ENCODE measurements at places on chromosomes 7 and 10.

DNA sequence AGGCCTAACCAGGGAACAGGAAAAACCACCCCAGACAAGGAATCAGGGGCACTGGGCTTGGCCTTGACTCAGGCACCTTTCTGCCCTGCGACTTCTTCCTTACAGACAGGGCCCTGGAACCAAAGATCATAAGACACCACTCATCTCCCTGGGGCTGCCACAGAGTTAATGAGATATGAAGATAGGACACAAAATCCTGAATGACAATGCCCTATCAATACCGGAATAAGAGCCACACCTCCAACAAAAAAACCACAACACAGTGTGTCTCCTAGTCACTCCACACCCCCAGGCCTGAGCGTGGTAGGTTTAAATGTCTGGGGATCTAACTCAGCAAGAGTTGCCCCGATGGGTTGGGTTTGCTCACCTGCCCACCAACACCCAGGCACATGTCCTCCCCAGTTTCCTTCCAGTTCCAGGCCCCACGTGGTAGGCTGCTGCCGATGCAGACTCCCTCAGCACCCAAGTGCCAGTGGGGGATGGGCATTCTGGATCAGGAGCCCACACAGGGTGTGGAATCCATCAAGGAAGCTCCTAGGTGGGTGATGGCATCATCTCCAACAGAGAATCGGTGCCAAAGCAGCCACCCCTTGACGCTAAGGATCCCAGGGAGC lies 3.9 kb downstream of the DLG5 start:
- DNase-seq, result no peak

DNA sequence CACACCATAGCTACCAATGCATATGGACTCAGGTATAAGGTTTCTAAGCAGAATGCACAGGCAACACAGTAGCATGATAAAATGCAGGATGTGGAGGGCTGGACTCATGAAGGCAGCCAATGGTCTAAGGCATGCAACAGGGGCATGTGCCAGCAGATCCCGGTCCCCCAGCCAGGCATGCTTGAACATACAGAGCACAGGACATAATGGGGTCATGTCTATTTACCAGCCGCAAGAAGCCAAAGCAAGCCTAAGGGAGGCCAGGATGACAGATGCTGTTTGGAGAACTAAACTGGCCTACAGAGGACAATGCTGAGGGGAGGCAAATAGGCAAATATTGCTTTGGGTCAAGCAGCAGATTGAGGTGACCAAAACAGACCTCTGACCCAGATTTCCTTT lies 60.0 kb upstream of the PDLIM1 start:
- DNase-seq, result no peak

GRCh38 chr7:156684661-156685060 lies 44.1 kb downstream of the RNF32 start:
- no peak for DNase-seq

- DNase-seq, result no peak
Measured at GRCh38 chr10:49296836-49297235, 2.1 kb upstream of the C10orf71 start.

GRCh38 chr7:103123529-103123928 lies 25.4 kb downstream of the NAPEPLD start:
- no peak for DNase-seq

DNA sequence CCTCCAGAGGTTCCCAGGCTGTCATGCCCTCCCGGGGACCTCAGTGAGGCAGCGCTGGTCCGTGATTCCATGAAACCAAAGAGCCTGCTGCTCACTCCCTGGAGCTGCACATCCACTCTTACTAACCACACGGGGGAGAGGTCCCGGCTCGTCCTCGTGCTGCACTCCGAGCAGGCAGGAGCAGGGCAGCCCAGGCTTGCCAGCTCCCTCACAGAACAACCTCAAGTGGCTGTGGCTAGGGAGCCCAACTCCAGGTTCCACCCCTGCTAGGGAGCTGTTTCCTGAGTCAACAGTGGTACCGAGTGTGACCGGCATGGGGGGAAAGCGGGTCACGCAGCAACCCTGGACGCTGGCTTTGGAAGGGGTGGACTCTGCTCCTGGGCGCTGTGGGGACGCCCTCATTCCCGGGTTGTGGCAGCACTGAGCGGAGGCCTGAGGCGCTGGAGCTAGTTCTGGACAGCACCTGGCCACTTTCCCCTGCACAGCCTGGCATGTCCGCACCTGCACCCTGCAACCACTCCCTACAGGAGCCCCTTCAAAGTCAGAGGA lies 27.9 kb upstream of the PPP2R2D start:
- no peak for DNase-seq

Data from stimulated activated CD4-positive, alpha-beta T cell treated with anti-CD3 and anti-CD28 coated beads, Interleukin-1b, Interleukin-23, amount 100 ng/mL, for 24 hours (primary cell).